Memory B cell (primary cell): ENCODE measurements at places on chromosomes 5 and 9.

- no peak for DNase-seq
These were observed at the start of gene CCNJL for GRCh38 chr5:160312134-160312959. Gene CCNJL, minus strand, starts transcription at chr5:160312564. Its CDS starts 641 bp downstream, at chr5:160311923.

DNA sequence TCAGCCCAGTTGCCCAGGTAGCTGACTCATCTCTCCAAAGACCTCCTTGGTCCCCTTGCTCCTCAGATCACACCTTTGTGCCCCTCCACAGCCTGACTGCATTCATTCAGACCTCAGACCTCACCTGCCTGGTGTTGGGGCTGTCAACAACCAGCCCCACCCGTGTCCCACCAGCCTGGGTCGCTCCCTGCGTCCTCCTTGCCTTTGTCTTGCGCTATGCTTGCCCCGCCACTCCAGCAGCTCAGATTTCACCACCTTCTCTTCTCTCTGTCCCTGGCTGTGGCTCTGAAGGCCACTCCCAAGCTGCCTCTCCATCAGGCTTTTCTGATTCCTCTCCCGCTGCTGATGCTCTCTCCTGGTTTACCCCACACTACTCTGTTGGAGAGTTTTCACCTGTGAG lies 103.5 kb downstream of the MVB12B start:
- no peak for DNase-seq

- no peak for DNase-seq
These were observed 50.1 kb downstream of the SLC36A1 start for GRCh38 chr5:151497391-151498002.

- DNase-seq = no peak
These were observed 7.6 kb upstream of the PPP1R26 start for GRCh38 chr9:135471791-135472640.

DNA sequence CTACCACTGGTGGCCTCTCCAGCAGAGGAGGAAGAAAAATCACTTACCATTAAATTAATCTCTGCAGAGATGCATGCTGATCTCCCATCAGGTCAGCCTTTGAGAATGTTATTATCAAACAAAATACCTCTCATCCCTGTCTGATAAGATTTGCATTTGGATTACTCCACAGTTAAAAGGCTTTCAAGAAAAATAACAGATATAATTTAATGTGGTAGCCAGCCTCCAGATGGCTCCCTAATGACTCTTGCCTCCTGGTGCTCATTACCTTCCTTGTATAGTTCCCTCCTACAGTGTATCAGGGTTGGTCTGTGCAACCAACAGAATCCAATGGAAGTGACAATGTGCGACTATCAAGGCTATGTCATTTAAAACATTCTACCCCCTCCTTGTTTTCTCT lies 63.6 kb upstream of the TNPO1 start:
- DNase-seq = no peak

GRCh38 chr5:54045077-54045792 lies 265.1 kb downstream of the ARL15 start:
- DNase-seq = no peak

- no peak for DNase-seq
These were observed 54.3 kb downstream of the NR6A1 start for GRCh38 chr9:124716808-124717207.

DNA sequence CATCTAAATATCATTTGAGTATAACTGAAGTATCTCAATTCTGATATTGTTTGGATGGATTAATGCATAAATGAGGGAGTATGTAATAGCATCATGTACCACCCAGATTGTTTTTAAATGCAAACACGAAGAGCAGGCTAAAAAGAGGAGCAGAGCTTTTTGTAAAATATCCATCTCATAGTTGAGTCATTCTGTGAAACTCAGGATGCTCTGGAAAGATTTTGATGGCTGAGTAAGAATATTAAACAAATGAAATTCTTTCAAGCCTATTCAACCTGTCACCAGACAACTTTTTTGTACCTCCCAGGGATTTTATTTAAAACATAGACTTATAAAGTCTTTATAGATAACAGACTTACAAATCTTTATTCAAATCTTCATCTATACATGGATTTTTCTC lies 625.9 kb downstream of the TLE4 start:
- DNase-seq = no peak

DNA sequence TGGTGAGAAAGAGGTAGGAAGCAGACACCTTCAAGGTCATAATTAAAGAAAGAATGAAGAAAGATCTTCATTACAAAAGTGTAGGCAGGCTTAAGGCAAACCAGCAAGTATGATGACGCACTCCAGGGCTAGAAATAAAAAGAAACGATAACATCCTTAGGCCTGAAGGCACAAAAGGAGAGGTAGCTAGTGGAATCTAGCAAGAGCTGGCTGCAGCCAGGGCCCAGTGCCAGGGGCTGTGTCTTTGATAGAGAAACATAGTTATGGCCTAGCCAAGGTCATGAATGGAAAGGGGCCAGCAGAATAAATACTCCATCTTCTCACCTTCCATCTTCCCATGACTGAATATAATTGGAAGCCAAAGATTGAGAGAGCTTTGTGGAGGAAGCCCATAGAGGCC lies 6.8 kb upstream of the SH3TC2 start:
- no peak for DNase-seq

DNA sequence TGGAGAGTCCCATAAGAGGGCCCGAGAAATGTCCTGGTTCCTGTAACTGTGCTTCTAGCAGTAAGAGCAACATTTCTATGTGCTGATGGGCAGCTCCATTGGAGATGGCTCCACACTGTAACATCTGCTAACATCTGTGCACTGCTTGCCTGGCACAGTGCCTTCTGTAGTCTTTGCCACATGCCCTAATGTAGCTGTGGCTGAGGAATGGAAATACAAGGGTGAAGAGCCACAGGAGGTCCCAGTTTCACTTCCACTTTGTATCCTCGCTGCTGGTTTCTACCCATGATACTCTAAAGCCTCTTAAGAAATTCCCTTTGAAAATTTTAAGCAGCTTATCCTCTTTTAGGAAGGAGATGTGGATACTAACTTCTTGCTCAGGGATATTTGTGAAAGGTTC lies 97.4 kb downstream of the HOMER1 start:
- DNase-seq = peak; percentile 10

DNA sequence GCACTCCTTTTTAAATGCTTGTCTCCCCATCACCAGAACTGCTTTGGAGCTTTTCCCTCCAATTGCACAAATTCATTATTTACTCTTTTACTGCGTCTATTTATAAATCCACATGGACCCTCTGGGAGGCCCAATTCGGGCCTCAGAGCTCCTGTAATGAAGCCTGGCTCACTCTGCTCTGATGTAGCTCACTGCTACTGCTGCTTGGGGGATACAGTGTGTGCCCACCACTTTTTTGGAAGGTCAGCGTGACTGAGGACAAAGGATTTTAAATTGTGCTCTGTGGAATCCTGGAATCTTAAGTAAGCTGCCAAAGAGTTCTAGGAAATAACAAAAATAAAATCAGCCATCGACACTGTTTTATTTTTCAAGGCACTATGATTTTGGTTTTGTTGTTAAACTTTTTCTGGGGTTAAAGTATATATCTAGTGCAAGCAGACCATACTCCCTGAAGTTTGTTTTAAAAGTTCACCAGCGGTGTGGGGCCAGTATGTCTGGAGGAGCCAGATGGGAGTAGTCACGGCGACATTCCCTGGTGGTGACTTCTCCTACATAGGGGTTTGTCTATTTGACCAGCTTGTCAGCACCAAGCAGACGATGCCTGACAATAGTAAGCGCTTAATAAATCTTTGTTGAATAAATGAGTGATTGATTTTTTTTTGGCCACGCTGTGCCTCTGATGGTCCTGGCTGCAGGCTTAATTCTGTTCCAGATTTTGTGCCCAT lies 142.8 kb downstream of the TMEM38B start:
- no peak for DNase-seq

- no peak for DNase-seq
These were observed 31.0 kb downstream of the UGT3A2 start for GRCh38 chr5:36035696-36036095.

- DNase-seq = no peak
These were observed 50.8 kb downstream of the FXN start for GRCh38 chr9:69086312-69086711.
